ENCODE measurements at places on chromosomes 13 and 19. TPM values are rescaled to one million over a fixed set of nuclear protein-coding genes. Genes with fewer than 3 reads are reported as not detected.

GRCh38 chr13:53028063-53028462 is 550 bp upstream of the OLFM4 start:
- no peaks in the 10 kb centered on the region for H3K27me3 ChIP-seq
- no peaks in the 10 kb centered on the region for H3K36me3 ChIP-seq
- H3K27ac ChIP-seq: no peak overlapping the region
- no peaks in the 10 kb centered on the region for H3K4me1 ChIP-seq
- no peak overlapping the region for H3K4me3 ChIP-seq

- no peak overlapping the region for H3K27ac ChIP-seq
- no peaks in the 10 kb centered on the region for H3K4me1 ChIP-seq
- H3K4me3 ChIP-seq: no peak overlapping the region
- H3K36me3 ChIP-seq: no peaks in the 10 kb centered on the region
- DNase-seq: no peak
These were observed 392.6 kb downstream of the KLF5 start for GRCh38 chr13:73451221-73452029.

DNA sequence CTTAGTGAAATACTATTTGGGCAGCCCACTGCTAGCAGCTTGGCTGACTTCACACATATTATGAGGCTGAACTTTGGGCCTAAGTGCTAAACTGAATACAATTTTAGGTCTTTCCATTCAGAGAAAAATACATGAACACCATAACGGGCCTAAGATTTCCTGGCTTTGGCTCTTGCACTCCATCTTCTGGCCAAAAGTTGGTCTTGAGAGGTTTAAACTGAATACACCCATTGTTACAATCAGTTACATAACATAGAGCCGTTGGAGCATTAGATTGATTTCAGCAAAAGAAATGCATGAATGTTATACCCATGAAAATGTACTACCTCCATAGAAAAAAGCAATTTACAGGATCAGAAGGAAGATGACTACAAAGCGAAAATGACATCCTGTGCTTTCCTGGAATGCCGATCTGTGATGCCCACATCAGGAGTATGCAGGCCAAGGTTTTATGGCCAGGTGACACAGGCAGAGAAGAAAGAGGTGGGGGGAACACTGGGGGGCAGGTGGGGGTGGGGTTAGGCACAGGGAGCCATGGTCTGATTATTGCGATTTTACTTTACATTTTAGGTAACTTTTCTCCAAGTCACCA is 11.1 kb upstream of the SHISA2 start:
- H3K4me1 ChIP-seq: no peaks in the 10 kb centered on the region
- no peaks in the 10 kb centered on the region for H3K27me3 ChIP-seq
- H3K36me3 ChIP-seq: no peaks in the 10 kb centered on the region
- DNase-seq: peak; percentile 71
- no peak overlapping the region for H3K4me3 ChIP-seq

- H3K27me3 ChIP-seq: no peaks in the 10 kb centered on the region
- H3K4me1 ChIP-seq: peaks cover 3% of the 10 kb centered on the region
- H3K36me3 ChIP-seq: no peaks in the 10 kb centered on the region
- H3K27ac ChIP-seq: no peak overlapping the region
These were observed 869 bp downstream of the DAND5 start for GRCh38 chr19:12970070-12970820.

- no peaks in the 10 kb centered on the region for H3K36me3 ChIP-seq
- peak overlapping the region; percentile 41 for H3K4me3 ChIP-seq
- no peaks in the 10 kb centered on the region for H3K27me3 ChIP-seq
- peaks cover 14% of the 10 kb centered on the region for H3K4me1 ChIP-seq
These were observed 12.4 kb downstream of the PDE4A start for GRCh38 chr19:10432736-10433130.

Gene PROZ
- total RNA-seq: not detected

Gene EDNRB
- total RNA-seq: 0.07 TPM

Gene UTP14C
- total RNA-seq: 13.0 TPM

Gene FAM216B
- not detected for total RNA-seq

Gene ZNF665
- total RNA-seq: 1.2 TPM

Data from A673 (cell line).